Stimulated activated CD8-positive, alpha-beta memory T cell treated with anti-CD3 and anti-CD28 coated beads, Interleukin-2, amount 100 ng/mL, for 48 hours (primary cell): ENCODE measurements at places on chromosomes 12 and 14.

DNA sequence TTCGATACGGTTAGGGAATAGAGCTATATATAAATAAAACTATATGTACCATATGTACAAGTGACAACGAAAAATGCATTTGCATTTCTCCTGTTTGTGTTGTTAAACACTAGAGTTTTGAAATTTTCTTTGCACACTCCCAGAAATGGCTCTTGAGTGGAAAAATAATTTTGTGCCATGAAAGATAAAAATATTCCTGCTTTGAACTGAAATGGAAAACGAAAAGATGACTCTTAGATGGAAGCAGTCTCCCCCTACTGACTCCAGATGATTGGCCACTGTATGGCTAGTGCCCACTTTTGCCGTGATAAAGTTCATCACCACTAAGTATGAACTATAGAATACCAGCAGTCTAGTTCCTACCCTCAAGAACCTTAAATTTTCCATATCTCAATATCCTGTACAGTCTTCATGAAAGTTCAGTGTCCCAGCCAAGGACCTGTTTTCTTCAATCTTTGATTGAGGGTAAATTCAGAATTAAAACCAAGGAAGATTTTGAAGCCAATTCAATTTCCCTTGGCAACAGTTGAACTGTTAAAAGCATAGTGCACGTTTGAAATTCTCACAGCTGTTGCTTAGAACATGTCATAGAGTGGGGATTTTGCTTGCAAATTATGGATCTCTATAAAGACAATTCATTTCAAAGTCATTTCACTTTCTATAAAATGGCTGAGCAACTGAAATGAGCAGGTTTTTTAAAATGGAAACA lies 1.6 kb upstream of the PPP2R5E start:
- no peak for DNase-seq

- no peak for DNase-seq
Measured at GRCh38 chr14:55071870-55072640, 20.6 kb downstream of the MAPK1IP1L start.

DNA sequence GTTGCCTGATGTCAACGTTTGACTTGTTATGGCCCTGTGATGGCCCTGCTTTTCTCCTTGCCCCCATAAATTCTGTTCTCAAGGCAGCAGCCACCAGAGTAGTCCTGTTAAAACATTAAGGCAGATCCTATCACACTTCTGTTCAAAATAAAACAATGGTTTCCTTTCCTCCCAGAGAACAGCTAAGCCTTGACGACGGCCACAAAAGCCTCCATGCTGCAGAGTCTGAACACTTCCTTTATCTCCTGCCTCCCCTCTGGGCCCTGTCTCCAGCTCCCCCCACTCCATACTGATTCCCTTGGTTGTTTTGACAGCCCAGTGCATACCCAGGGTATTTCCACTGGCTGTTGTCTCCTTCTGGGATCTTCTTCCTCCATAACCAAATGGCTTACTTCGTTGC lies 618.1 kb downstream of the MED13L start:
- no peak for DNase-seq

- DNase-seq, result no peak
Measured at GRCh38 chr12:59578254-59578653, 17.6 kb upstream of the SLC16A7 start.

GRCh38 chr14:72699852-72700257 lies 194.0 kb downstream of the DPF3 start:
- DNase-seq, result no peak

- DNase-seq, result no peak
Measured at GRCh38 chr12:92558215-92558773, 144.5 kb upstream of the PLEKHG7 start.

DNA sequence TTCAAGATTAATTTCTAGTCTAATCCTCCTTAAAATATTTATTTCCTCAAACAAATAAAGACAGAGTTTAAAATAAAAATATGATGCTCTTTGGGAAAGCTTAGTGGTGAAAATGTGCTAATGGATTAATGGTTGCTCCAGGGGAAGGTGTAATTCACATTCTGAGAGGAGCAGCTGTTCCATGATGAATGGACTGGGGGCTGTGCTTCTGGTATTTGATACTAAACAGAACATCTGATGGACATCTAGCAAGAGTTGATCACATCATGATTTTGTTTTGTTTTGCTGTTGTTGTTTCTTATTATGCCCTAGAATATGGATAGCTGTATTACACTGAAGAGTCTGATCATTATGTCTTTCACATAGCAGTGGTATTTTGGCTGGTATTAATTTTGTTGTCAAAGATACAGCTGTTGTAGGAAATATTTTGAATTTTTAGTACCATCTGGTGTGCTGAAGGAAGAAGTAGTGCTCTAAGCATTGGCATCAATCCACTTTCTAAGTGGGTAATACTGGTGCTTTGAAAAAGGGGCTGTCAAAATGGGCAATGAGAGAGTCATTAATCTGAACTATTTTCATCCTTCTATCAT lies 296.4 kb downstream of the ADAMTS20 start:
- no peak for DNase-seq

DNA sequence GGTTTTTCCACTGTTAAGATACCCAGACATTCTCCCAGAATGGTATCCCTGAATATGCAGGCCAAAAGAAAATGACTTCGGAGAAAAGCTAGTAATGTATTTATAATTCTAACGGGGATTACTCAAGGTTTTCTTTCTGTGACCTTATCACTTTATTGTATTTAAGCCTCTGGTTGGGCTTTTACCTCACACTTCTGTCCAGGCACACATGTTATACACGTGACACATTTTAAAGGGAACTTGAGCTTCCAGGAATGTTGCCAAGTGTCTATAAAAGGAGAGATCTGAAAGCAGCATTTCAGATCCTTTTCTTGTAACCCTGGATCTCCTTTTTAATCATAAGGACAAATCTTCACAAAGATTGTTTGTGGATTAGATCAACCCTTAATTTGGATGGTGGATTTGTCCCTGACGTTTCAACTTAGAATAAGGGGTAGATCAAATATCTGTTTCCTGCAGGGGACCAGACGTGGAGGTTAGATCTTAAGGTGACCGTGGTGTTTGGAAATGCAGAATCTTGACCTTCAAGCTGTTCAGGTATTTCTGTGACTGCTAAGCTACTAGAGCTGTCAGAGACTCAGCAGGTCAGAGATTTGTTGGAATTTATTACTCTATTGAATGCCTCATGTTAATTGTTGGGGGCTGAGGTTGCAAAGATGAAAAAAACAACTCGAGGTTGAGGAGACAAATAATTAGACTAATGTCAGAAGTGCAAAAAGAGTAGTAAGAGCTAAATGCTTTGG lies 1.5 kb downstream of the CIPC start:
- no peak for DNase-seq
